RPMI7951 (cell line): ENCODE measurements at places on chromosomes 7 and 10.
A peak's percentile ranks its signal among the peaks of the same experiment; 100 is the strongest.

GRCh38 chr10:2456834-2457233 lies 610.5 kb upstream of the PFKP start:
- no peak for DNase-seq

GRCh38 chr10:104113376-104113956 lies 8.5 kb upstream of the SFR1 start:
- DNase-seq = no peak

DNA sequence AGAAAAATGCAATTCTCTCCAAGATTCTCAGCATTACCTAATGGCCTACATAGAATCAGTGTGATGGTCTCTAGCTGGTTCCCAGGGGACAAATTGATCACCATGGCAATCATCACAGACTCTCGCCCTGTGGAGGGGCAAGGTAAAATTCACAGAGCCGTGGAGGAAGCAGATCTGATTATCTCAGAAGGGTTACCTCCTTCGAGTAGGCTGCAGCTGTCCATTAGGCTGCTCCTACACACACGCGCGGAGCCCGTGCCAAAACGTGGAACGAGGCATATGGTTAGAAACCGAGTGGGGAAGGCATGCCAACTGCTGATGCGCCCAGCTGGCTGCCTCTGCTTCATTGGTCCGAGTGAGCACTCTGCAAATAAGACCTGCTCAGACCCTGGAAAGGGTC lies 52.8 kb upstream of the PTER start:
- DNase-seq = no peak

DNA sequence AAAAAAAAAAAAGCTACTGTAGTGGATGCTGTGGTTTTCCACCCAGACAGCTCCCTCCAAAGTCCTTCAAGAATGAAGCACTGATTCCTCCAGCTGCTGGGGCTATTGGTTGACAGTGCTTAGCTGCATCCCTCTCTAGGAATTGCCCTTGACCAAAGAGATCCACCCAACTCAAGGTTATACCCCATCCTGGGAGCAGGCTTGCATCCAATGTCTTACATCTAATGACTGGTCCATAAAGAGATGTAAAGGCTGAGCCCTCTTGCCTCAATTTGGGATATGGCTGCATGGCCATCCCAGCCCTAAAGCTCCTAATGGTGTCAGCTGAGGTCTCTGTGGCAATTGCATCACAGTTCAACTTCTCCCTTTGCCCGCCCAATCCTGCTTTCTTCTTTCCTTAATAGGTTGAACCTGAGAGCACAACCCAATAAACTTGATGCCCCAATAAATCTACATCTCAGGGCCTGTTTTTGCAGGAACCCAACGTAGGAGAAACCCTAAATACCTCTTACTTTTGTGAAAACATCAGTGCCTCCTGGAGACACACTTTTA lies 4.4 kb downstream of the GPR37 start:
- DNase-seq = no peak

- no peak for DNase-seq
These were observed 40.4 kb downstream of the PIP4K2A start for GRCh38 chr10:22673785-22674572.

GRCh38 chr10:62860946-62861345 lies 44.8 kb upstream of the EGR2 start:
- peak; percentile 25 for DNase-seq

DNA sequence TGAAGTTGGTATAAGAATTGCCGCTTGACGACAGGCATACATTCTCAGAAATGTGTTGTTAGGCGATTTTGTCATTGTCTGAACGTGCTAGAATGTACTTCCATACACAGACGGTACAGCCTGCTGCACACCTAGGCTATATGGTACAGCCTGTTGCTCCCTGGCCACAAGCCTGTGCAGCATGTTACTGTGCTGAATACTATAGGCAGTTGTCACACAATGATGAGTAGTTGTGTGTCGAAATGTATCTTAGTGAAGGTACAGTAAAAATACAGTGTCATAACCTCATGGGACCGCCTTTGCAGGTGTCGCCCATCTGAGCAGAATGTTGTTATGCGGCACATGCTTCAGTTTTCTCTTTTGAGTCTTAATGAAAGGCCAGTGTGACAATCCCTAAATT lies 66.5 kb downstream of the SHH start:
- no peak for DNase-seq

GRCh38 chr7:99209781-99210180 lies 1.9 kb upstream of the KPNA7 start:
- DNase-seq = no peak

GRCh38 chr10:48648172-48648942 lies 36.3 kb upstream of the WDFY4 start:
- no peak for DNase-seq

DNA sequence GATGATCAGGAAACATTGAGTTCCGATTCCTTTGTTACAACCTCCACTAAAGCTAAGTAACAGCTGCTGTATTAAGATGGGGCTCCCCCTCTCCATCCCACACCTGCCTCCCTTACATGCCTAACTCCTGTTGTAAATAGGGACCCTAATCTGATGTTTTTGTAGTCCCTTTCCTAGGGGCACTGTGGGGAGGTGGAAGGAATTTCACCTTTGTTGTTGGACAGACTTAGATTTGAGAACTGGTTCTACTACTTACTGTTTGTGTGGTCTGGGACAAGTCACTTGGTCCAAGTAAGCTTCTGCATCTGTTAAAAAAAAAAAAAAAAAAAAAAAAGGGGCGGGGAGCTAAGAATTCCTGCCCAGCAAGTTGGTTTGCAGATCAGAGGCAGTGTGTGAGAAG lies 42.6 kb downstream of the KIAA1217 start:
- DNase-seq = no peak
